Renal cortical epithelial cell (primary cell): ENCODE measurements at places on chromosomes 2 and 18.

- no peak for DNase-seq
These were observed 891 bp downstream of the CAB39 start for GRCh38 chr2:230713331-230714135.

DNA sequence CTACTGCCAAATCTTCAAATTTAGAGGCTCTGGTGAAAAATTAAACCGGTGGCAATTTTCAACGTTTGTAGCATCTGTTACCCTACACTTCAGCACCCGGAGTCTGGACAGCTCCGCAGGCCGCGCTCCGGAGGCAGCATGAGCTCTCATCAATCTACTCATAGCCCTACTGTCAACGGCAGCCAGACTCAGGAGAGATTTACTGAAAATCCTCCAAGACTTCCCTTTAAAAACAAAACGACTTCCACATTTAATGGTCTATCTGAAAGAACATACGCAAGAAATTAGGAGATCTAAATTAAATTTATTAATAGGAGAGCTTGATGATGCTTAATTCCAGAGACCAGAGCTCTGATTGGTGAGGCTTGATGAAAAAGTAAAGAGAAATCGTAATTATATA lies 970 bp upstream of the ADCYAP1 start:
- DNase-seq, result peak; percentile 21

- DNase-seq, result no peak
These were observed 67.5 kb downstream of the MYL12B start for GRCh38 chr18:3329471-3329870.

DNA sequence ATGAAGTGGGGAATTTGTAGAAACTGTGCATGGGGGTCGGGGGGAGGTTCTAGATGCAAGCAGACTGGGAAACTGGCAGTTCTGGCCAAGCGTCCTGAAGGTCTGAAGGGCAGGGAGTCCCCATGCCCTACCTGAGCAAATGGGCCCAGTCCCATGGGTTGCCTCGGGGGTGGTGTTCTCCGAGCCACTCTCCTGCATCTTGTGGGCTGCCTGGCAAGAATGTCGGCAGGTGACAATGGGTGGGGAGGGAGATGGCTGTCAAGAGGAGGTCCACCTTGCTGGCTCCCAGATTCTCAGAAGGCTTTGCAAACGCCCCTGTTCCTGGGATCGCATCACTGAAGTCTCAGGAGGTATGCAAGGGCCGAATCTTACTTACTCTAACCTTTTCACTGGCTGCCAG lies 21.3 kb downstream of the INHBB start:
- DNase-seq, result no peak

- DNase-seq, result no peak
These were observed 21.7 kb upstream of the CCDC88A start for GRCh38 chr2:55441280-55441892.

GRCh38 chr18:78242806-78243205 lies 736.8 kb upstream of the SALL3 start:
- DNase-seq, result peak; percentile 19

GRCh38 chr2:100957996-100958653 lies 44.0 kb upstream of the RPL31 start:
- DNase-seq, result peak; percentile 38

GRCh38 chr2:108587621-108588020 lies 53.4 kb downstream of the LIMS1 start:
- DNase-seq, result peak; percentile 84

DNA sequence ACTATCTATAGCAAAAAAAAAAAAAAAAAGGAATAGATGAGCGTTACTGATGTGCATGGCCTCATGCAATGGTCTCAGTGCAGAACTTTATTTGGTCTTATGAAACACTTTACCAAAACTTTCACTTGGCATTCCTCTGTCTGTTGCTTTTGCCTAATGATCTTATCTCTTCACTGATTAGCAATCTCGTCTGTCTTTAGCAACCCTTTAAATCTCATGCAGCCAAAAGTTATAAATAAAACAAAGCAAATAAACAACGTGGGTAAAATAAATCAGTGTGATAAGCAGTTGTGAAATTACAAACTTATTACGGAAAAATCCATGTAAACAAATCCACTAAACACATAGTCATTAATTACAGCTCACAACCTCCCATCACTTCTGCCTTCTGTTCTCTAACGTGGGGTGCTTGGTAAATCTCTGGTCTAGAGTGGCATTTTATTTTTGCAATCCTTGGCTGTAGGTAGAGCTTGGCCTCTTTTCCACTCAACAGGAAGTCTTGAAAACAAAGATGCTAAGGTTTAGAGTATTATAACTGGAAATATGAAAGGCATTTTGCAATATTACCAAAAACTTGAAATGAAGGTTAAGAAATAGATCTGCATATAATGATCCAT lies 288.0 kb downstream of the AFF3 start:
- DNase-seq, result no peak

- DNase-seq, result no peak
These were observed 1.2 kb upstream of the MRO start for GRCh38 chr18:50820901-50821520.

DNA sequence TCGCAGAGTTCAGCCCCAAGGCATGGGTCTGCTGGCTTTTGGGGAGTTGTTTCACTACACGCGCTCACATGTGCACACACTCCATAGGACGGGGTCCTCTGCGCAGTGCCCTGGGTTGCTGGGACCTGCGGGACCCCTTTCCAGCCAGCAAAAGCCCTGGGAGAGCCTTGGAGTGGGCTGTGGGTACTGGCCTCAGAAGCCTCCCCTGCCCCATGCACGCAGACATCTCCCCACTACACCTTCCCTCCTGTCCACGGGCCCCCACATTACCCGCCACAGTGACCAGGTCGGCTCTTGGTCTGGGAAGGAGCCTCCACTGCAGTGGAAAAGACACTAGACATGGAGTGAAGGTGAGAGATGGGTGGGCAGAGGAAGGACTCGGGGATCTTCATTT lies 48.5 kb downstream of the FAM168B start:
- DNase-seq, result no peak

DNA sequence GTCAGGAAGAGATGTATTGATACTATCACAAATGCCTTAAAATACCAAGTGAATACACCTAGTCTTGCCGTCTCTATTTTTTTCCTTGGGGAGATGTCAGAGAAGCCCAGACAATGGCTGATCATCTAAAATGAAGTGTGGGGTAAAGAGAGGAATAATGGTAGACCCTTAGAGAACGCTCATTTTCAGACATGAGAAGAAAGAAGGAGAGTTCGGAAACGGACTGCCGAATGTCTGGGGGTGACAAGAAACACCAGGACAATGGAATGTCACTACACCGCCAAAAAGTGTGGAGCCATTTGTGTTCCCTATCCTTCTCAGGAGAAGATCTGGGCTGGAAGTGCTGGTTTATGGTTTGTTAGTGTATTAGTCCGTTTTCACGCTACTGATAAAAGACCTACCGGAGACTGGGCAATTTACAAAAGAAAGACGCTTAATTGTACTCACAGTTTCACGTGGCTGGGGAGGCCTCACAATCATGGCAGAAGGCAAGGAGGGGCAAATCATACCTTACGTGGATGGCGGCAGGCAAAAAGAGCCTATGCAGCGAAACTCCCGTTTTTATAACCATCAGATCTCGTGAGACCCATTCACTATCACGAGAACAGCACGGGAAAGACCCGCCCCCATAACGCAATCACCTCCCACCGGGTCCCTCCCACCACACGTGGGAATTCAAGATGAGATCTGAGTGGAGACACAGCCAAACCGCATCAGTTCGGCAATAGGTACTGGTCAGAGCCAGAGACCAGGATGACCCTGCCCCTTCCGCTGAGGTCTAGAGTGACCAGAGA lies 743.7 kb downstream of the GALR1 start:
- no peak for DNase-seq

GRCh38 chr18:43382641-43383403 lies 105.5 kb upstream of the SYT4 start:
- DNase-seq, result no peak

DNA sequence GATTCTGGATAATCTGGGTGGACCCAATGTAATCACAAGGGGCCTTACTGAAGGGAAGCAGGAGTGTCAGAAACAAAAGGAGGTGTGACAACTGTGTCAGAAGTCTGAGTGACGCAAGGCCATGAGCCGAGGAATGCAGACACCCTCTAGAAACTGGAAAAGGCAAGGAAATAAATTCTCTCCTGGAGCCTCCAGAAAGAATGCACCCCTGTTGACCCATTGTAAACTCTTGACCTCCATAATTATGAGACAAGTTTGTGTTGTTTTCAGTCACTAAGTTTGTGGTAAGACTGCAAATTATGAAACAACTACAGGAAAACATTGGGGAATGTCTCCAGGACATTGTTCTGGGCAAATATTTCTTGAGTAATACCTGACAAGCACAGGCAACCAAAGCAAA lies 47.3 kb upstream of the B3GNT7 start:
- peak; percentile 90 for DNase-seq

- no peak for DNase-seq
These were observed 319.2 kb downstream of the GULP1 start for GRCh38 chr2:188610827-188611226.

DNA sequence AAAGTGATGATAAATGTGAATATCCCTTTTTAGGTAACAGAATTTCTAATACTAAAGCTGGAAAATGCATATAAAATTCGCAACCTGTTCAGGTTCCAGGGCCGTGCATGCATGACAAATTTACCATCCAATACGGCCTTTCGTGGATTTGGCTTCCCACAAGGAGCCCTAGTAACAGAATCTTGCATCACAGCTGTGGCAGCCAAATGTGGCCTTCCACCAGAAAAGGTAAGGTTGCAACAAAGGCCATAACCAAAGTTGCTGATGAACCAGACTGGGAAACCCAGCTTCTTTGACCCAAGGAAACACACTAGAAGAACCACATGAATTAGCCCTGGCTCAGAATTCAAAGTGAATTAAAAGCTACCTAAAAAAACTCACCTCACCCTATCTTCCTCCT lies 49.6 kb upstream of the BZW1 start:
- peak; percentile 50 for DNase-seq

- DNase-seq, result peak; percentile 89
These were observed 38.3 kb upstream of the IL1R1 start for GRCh38 chr2:102103992-102104871.

- no peak for DNase-seq
These were observed 73.3 kb upstream of the OTOS start for GRCh38 chr2:240213476-240214421.

GRCh38 chr2:99812426-99812825 lies 322.6 kb upstream of the REV1 start:
- DNase-seq, result no peak

DNA sequence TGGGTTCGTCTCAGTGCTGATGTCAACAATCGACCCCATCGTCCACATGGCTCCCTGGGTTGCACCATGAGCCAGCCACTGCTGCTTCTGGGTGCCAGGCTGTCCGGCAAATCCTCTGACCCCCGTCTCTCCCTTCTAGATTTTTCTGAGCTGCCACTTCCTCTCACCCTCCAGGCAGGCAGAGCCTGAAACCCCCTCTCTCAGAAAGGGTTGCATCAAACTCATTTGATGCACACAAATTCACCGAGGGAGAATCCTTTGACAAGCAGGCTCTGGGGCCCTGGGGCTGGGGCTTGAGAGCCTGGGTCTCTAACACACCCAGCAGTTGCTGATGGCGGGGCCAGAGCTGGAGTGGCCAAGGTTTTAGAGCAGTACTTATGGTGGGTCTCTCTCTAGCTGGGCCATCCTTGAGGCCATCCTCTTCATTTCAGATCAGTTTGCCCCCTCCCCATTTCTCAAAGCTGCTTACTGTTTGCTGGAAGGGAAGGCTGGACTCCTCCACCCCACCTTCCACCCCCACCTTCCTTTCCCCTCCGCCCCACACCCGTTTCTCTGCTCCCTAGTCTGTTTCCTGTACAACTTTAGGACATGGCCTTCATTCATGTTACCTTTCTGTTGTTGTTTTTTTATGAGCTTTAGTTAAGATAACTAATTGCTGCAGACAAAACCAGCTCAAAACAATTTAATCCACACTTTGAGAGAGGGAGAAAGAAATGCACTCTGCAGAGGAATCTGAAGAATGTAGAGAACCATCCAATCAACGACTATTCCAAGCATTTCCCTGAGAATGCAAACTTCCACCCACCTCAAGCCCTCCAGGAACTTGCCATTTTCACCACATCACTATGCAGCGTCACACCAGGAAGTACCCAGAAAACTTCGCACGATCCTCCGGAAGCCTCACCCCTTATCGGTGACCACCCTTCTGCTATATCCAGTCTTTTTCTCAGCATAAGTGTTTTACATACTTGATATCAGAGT lies 69.5 kb downstream of the ARL4C start:
- peak; percentile 97 for DNase-seq

DNA sequence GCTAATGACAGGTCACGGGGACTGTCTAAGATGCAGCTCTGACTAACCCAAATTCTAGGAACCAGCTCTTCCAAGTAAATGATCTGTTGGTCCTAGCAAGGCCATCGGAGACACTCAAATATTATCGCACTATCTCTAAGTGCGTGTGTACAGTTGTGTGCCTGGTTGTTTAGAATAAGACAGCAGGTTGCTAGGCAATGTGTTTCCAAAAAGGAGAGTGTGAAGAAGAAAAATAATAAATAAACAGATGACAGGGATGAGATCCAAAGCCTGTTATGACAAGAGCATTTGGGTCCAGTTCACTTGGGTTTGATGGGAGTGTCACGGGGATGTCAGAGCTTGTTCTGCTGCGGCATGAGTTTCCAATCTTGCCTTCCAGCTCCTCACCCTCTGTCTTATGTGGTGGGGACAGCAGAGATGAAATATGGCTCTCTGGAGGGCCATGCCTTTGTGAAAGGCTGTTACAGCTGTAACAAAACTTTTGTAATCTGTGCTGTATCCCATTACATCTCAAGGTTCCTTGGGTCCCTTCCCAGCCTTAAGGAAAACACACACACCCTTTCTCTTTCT lies 127.5 kb upstream of the TNP1 start:
- no peak for DNase-seq

- DNase-seq, result peak; percentile 98
These were observed 174.2 kb downstream of the PRPF40A start for GRCh38 chr2:152542995-152543481.

DNA sequence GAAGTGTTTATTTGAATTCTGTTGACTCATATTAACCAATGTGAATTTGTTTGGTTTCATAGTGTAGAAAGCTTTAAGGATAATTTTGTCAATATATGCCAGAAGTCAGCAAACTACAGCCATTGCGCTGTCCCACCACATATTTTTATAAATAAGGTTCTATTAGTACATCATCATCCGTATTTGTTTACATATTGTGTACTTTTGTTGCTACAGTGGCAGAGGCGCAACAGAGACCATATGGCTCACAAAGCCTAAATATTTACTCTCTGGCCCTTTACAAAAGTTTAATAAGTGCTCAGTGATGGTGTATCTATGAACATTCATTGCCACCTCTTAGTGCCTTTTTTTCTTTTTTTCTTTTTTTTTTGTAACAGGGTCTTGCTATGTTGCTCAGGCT lies 6.4 kb downstream of the ERLEC1 start:
- DNase-seq, result no peak
